Activated T-cell treated with anti-CD3 and anti-CD28 coated beads, Interleukin-2, amount 50 U/mL, for 72 hours (primary cell): ENCODE measurements at places on chromosomes 13 and 19. TPM values are rescaled to one million over a fixed set of nuclear protein-coding genes. Genes with fewer than 3 reads are reported as not detected.

DNA sequence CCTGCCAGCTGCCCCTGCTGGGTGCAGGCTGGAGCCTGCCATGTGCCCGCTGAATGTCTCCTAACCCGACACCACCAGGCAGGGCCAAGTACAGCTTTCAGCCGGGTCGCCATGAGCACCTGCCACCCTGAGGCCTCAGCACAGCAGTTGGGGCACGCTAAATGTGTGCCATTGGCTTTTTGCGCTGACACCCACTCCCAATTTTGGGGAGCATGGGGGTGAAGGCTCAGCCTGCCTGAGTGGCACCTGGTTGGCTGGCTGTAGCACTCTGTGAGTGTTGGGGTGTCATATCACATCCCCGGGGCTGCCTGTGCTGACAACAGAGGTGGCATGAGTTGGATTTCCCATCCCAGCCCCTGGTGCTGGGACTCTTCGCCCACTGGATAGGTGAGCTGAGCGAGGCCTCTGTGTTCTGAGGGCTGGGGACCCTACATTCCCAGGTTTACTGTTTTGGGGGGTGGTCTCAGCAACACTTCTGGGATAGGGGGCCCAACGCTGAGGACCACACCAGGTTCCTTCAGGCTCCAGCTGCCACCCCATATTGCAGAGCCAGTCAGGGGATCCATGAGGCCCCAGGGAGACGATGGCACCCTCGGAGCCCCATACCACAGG, 7.2 kb upstream of the RELB start:
- no peaks in the 10 kb centered on the region for H3K27me3 ChIP-seq
- H3K4me3 ChIP-seq = no peak overlapping the region
- no peak for DNase-seq

DNA sequence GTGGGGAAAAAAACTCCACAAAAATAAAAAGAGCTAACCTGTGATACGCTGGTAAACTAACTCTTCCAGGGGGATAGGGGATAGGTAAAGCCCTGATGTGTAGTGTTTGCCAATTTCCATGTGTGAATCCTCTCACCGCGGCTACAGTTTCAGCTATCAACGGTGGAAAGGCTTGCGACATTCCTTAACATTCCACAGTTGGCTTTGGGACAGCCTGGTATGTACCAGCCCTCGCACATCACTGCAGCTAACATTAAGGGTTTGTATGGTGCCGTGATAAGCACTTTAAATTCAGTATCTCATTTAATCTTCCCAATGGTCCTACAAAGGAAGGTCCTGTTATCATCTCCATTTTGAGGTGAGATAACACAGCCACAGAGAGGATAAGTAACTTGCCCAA, 112.4 kb downstream of the KATNAL1 start:
- H3K27me3 ChIP-seq = no peaks in the 10 kb centered on the region
- no peak overlapping the region for H3K27ac ChIP-seq
- no peak for DNase-seq
- H3K4me3 ChIP-seq = no peak overlapping the region
- no peaks in the 10 kb centered on the region for H3K4me1 ChIP-seq
- peaks cover 3% of the 10 kb centered on the region for H3K36me3 ChIP-seq

DNA sequence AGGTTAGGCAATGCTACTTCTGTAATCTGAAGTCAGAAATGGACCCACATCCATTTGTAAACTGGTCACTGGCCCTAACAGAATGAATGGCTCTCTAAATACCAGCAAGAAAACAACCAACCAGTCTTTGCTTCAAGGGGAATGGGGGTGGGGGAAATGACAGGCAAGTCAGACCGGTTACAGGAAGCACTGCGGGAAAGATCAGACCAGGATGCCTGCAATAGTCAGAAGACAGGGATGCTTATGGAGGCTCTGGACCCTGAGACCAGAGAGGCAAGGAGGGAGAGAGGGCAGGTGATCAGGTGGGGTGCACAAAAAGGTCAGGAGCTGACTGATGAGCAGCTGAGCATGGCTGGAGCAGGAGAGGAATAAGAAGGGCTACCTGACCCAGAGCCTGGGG, 13.1 kb downstream of the MED26 start:
- no peaks in the 10 kb centered on the region for H3K36me3 ChIP-seq
- H3K4me1 ChIP-seq = peaks cover 78% of the 10 kb centered on the region
- H3K4me3 ChIP-seq = peak overlapping the region; percentile 8
- no peak for DNase-seq
- H3K27ac ChIP-seq = no peak overlapping the region
- no peaks in the 10 kb centered on the region for H3K27me3 ChIP-seq

DNA sequence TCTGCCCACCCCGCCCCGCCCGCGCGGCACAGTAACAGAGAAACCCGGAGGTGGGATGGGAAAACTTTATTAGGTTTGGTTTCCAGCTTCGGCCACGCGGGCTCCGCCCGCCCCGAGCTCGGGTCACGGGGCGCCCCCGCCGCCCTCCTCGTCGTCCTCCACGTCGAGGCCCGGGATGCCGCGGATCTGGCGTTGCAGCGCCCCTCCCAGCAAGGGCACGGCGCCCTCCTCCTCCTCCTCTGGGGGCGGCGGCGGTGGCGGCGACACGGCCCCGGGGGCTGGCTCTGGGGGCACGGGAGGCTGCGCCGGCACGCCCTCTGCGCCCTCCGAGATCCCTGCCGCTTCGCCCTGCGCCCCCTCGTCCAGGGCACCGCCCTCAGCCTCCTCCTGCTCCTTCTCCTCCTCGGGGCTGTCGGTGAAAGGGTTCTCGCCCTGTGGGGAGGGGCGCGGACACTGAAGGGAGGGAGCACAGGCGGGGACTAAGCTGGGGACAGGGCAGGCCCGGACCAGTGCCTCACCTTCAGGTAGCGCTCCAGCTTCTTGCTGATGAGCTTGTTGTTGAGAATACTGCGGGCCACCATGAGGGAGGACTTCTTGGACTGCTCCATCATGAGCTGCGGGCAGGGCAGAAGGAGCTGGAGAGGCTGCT, 536 bp upstream of the AKAP8 start:
- H3K4me3 ChIP-seq = peak overlapping the region; percentile 97
- peaks cover 48% of the 10 kb centered on the region for H3K4me1 ChIP-seq
- H3K36me3 ChIP-seq = peaks cover 7% of the 10 kb centered on the region
- H3K27ac ChIP-seq = peak overlapping the region; percentile 92
- DNase-seq = no peak

- no peak overlapping the region for H3K27ac ChIP-seq
- peak overlapping the region; percentile 73 for H3K4me3 ChIP-seq
Observed at GRCh38 chr19:49142866-49143335, 12.3 kb downstream of the HRC start.

GRCh38 chr19:3986260-3987041, 1.2 kb upstream of the EEF2 start:
- H3K36me3 ChIP-seq = peaks cover 16% of the 10 kb centered on the region
- DNase-seq = peak; percentile 66
- H3K27me3 ChIP-seq = no peaks in the 10 kb centered on the region
- H3K4me3 ChIP-seq = peak overlapping the region; percentile 95
- peaks cover 72% of the 10 kb centered on the region for H3K4me1 ChIP-seq

DNA sequence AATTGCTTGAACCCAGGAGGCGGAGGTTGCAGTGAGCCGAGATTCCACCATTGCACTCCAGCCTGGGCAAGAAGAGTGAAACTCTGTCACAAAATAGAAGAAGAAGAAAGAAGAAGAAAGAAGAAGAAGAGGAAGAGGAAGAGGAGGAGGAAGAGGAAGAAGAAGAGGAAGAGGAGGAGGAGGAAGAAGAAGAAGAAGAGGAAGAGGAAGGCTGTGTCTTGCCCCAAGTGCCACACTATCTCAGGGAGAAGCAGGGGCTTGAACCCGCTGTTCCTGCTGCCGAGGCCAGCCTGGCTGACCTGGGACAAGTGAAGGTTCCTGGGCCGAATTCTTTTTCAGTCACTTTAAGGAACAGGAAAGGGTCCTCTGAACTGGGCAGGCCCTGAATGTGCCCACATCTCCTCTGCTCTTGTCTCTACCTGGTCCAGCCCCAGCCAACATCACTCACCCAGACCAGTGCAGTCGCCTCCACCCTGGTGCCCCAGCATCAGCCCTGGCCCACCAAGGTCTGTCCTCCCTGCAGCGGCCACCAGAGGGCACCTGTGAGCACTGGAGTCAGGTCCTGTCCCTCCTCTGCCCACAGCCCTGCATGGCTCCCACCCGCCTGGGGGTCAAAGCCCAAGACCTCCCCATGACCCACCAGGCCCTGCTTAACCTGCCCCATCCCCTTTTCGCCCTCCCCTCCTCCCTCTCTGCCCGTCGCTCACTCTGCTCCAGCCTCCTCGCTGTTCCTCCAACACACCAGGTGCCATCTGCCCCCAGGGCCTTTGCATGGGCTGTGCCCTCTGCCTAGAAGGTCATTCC, 20.0 kb downstream of the TICAM1 start:
- H3K4me3 ChIP-seq = no peak overlapping the region
- H3K4me1 ChIP-seq = peaks cover 31% of the 10 kb centered on the region
- DNase-seq = peak; percentile 93
- H3K27me3 ChIP-seq = no peaks in the 10 kb centered on the region

GRCh38 chr19:41106177-41106576, 8.1 kb upstream of the CYP2F1 start:
- no peak for DNase-seq
- H3K4me1 ChIP-seq = no peaks in the 10 kb centered on the region
- no peak overlapping the region for H3K27ac ChIP-seq
- peaks cover 12% of the 10 kb centered on the region for H3K36me3 ChIP-seq

DNA sequence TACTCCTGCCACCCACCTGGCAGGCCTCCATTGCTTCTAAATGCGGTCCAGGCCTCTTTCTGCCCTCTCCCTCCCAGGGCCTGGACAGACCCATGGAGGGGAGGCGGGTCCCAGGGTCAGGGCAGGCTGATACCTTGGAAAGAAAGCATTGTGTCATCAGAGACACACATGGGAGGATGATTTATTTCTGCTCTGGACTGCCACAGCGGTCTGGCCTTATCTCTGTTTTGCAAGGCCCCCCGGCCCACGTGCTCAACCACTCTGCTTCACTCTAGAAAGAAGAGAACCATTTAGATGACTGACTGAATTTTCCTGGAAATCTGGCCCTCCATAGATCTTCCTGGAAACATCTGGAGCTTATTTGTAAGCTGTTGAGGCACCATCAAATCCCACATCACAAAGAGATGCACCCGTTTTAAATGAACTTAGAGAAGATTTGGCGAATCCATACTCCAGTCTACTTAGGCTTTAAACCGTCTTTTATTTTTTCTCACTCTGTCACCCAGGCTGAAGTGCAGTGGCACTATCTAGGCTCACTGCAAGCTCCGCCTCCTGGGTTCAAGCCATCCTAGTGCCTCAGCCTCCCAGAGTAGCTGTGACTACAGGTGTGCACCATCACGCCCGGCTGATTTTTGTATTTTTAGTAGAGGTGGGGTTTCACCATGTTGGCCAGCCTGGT, 48.3 kb upstream of the URI1 start:
- no peaks in the 10 kb centered on the region for H3K36me3 ChIP-seq
- no peak for DNase-seq
- no peaks in the 10 kb centered on the region for H3K4me1 ChIP-seq
- no peaks in the 10 kb centered on the region for H3K27me3 ChIP-seq

GRCh38 chr19:21321996-21322395, 7.2 kb downstream of the ZNF708 start:
- H3K4me1 ChIP-seq = peaks cover 71% of the 10 kb centered on the region
- H3K27me3 ChIP-seq = no peaks in the 10 kb centered on the region

- H3K27ac ChIP-seq = no peak overlapping the region
- no peak overlapping the region for H3K4me3 ChIP-seq
- peaks cover 48% of the 10 kb centered on the region for H3K27me3 ChIP-seq
- no peak for DNase-seq
- H3K4me1 ChIP-seq = peaks cover 25% of the 10 kb centered on the region
- no peaks in the 10 kb centered on the region for H3K36me3 ChIP-seq
Observed at GRCh38 chr19:7769171-7769570, 6.1 kb downstream of the CLEC4M start.

GRCh38 chr13:26488236-26489003, 69.1 kb upstream of the WASF3 start:
- H3K36me3 ChIP-seq = no peaks in the 10 kb centered on the region
- no peaks in the 10 kb centered on the region for H3K4me1 ChIP-seq

DNA sequence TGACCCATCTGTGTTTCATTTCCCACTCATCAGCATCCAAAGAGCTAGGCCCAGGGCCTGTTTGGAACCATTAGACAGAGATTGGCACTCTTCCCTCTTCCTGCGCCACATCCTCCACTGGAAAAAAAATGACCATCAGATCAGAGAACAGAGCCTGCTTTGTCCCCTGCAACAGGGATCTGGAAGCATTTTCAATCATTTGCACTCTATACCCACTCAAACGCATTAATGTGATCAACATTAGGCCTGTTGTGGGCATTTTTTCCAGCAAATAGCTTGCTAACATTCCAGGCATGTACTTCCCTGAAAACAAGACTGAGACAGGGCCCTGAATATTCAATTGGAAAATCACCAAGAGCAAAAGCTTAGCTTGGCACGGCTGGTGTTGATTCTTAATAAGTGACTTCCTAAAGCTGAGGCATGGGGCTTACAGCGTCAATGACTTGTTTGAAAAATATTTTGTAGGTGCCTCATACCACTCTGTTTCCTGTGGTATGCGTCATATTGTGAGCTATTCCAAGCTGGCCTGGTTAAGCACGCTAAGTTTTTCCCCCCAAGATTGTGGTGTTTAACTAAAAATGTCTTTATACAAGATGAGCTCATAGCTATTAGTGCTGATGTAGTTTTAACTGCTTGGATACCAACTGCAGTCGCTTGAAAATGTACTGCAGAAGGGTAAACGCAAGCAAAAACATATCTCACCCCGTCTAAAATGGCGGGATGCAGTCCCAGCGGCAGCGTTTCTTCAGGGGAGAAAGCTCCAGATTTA, 404.4 kb downstream of the SPRY2 start:
- no peaks in the 10 kb centered on the region for H3K4me1 ChIP-seq
- H3K27ac ChIP-seq = no peak overlapping the region
- H3K36me3 ChIP-seq = no peaks in the 10 kb centered on the region
- no peak for DNase-seq
- H3K27me3 ChIP-seq = no peaks in the 10 kb centered on the region

The CLEC4G gene
- total RNA-seq = not detected

The LILRB4 gene
- not detected for total RNA-seq

The ZNF154 gene
- total RNA-seq = 4.3 TPM

The IL27RA gene
- 67.0 TPM for total RNA-seq

The CASP14 gene
- total RNA-seq = not detected

The TRIM13 gene
- total RNA-seq = 12.6 TPM

The MEGF8 gene
- 9.7 TPM for total RNA-seq

The ZSCAN4 gene
- total RNA-seq = not detected

The PSG6 gene
- not detected for total RNA-seq
